ENCODE measurements at places on chromosomes 5 and 9.
A peak's percentile ranks its signal among the peaks of the same experiment; 100 is the strongest.

GRCh38 chr5:178336889-178337288 lies 104.3 kb upstream of the PHYKPL start:
- DNase-seq, result peak; percentile 29

DNA sequence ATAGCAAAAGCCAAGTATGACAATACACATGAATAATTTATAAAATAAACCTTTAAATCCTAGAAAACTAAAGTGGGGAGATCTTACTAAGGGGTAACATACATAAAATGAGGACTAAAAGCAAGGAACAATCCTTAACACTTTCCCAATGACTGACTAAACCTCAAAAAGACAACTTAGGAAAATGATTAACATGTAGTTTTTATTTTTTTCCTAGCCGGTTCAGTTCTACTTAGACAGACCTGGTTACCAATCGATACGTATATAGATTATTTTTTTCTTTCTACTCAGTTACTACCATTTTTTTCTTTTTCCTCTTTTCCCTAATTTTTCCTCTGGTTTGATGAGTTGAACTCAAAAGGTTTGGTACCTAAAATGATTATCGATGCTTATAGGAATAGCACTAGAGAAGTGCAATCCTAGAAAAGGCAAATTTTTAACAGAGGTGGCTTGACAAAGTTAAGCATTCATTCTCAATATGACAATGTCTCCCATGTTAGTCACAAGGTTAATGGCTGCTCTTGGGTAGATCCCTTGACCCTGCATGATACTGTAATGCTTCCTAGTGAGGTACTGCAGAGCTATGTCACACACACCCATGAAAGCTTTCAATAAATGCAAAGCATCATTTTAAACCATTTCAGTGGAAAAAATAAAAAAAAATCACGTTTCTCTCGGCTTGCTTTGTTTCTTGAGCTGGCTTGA lies 41.5 kb downstream of the FBXO4 start:
- DNase-seq, result no peak

DNA sequence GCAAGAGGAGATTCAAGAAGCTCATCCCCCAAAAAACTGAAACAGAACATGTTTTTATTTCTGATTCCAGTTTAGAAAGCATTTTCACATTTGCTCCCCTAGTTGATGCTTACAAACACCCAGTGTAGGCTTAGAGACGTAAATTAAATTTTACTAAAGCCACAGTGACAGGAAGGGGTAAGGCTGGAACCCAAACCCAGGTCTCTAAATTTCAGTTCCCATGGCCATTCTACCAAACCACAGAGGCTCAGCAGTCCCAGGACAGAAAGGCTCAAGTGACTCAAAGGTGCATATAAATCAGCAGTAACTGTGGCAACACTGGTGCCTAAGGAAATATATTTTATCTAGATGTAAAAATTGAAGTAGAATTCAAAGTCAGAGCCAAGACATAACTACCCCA lies 128.7 kb downstream of the CEP120 start:
- no peak for DNase-seq

- DNase-seq, result no peak
Measured at GRCh38 chr5:39368116-39368515, 3.8 kb upstream of the C9 start.

- no peak for DNase-seq
Measured at GRCh38 chr5:19866090-19866450, 121.9 kb downstream of the CDH18 start.

DNA sequence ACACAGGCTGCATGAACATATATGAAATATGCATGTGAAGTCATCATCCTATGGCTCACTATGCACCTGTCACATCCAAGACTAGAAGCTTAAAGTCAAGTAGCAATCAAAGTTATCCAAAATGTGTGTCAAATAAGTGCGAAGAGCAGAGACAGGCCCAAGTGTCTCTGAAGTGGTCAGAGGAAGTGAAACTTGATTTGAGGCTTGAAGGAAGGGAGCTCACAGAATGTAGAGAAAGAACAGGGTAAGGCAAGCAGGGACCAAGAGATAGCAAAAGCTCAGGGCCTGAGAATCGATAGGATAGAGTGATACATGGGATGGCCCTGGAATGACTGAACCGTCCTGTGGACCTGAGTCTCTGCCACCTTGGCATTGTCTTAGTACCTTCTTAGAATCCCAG lies 274.3 kb upstream of the TRPC7 start:
- DNase-seq, result no peak

GRCh38 chr9:134171316-134172197 lies 7.2 kb upstream of the RNU6ATAC start:
- no peak for DNase-seq

DNA sequence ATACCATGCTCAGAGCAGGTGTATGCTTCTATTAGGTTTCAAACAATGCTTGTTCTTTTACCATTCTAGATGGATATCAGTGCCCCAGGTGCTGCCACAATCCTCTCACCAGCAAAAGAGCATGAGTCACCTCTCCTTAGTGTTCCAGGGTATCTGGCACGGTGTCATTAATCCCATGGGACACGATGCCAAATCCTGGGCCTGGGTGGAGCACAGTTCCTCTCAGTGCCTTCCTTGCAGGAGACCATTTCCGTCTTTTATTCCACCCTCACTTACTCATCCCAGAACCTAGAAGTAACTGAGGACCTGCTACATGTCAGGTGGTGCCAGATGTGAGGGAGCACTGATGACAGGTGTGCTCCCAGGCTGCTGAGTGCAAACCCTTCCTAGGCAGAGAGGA lies 1.3 kb upstream of the OR13J1 start:
- DNase-seq, result no peak

DNA sequence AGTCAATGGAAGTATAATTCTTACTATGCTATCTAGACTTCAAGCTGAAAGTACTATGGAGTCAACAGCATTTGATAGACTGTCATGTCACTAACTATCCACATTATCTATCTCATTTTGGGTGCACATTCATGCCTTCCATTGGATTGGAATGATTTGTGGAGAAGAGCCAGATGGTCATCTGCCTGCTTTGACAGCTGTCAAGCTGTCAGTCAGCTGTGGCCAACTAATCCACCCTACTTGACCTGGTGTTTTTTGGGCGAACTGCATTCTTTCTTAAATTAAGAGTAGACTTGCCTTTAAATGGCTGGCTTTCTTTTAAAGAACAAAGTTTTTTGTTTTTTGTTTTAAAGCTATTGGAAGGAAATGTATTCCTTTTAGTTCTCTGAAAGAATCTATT lies 151.5 kb downstream of the DCP2 start:
- peak; percentile 39 for DNase-seq

DNA sequence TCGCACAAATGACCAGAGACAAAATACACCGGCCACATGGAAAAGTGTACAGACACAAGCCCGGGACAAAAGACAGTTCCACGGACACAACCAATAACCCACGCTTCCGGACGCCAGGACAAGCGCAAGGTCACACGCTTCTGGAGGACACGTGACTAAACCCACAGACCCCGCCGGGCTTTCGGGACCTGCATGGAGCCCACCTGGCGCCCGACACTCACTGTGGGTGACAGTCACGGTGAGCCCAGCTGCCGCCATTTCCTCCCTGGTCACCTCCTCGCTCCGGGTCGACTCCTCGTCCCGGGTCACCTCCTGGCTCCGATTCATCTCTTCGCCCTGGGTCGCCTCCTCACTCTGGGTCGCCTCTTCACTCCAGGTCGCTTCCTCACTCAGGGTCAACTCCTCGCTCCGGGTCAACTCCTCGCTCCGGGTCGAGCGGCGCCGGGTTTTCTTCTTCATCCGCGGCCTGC lies 470 bp downstream of the BAG1 start:
- DNase-seq, result no peak

GRCh38 chr5:4023091-4023752 lies 427.6 kb downstream of the IRX1 start:
- DNase-seq, result no peak

DNA sequence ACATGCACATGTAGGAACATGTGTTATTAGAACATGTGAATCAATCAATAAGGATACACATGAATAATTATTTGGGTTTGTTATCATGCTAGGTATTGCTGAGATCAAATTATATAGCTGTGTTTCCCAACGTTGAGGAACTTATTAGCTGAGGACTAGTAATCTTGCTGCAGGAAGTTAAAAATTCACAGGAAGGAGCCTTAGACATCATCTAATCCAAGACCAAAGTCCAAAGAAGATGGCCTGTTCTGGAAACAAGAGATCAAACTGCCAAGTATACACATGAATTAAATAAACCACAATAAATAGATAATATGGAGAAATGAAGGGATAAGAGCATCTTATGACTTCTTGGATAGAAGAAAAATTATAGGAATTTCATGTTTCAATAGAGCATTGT lies 19.9 kb downstream of the POU5F2 start:
- DNase-seq, result no peak

DNA sequence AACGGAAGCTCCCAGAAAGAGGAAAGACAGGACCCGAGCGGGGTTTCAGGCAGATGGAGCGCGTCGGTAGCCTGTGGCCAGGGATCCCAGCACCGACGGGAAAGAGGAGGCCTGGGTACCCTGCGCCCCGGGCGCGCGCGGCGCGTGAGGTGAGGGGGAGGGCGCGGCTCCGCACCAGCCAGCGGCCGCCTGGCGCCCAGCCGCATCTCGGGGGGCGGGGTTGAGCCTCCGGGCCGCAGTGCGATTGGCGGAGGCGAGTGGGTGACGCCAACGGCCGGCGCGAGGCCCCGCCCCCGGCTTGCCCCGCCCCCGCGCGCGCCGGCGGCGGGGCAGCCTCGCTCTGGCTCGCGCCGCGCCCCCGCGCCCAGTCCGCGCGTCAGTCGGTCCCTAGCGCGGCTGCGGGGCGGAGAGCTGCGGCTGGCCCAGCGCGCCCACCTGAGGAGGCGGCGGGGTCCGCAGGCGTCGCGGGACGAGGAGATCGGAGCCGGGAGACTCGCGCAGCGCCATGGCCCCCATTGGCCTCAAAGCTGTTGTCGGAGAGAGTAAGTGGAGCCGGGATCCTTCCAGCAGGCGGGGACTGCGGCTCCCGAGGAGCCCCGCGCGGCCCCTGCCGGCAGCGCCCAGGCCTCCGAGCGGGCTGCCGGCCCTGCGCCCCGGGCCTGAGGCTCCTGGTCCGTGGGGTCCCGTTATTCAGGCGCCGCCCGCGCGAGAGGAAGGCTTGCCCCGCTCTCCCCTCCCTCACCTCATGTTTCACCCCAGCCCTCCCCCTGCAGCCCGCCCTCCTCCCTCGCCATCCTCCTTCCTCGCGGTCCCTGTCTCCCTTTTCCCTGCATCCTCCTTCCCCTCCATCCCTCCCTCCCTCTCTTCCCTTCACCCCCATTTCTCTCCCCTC lies at the start of gene STXBP1:
Gene STXBP1, plus strand, starts transcription at position 379 of the 892 bp plus-strand sequence. Its CDS starts 127 bp downstream, at position 506.
- peak; percentile 96 for DNase-seq

DNA sequence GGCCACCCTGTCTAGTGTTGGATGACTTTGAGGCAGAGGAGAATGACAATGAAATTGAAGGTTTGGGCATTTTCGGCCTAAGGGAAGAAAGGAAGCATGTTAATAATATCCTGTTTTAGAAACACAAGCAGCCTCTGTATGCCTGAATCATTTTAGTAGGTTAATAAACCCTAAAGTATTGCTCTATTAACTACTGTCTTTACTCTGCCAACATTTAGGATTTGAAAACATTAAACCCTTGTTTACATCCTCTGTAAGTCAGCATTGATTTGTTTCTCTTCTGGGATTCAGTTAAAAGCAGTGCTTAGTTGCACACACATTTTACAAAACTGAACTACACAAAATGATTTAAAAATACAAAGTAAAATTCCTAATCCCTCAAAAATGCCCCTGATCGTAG lies 358.9 kb downstream of the ARRDC3 start:
- DNase-seq, result no peak

DNA sequence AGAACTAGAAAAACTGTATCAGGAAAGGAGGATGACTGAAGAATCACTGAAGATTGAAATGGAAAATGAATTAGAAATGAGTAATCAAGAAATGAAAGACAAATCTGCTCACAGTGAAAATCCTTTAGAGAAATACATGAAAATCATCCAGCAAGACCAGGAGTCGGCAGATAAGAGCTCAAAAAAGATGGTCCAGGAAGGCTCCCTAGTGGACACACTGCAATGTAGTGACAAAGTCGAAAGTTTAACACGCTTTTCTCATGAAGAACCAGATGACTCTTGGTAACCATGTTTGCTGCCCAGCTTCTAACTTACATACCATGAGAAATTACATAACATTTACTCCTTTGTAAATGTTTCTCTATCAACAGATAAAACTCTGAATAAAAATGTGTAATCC lies 37.1 kb downstream of the CPLANE1 start:
- no peak for DNase-seq

DNA sequence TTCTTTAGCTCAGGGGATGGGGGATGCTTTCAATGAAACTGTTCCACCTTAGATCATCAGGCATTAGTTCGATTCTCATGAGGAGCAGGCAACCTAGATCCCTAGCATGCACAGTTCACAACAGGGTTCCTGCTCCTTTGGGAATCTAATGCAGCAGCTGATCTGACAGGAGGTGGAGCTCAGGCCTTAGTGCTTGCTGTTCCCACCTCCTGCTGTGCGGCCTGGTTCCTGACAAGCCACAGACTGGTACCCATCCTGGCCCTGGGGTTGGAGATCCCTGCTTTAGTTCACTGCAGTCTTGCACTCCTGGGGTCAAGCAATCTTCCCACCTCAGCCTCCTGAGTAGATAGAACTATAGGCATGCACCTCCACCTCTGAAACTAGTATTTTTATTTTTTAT lies 1369.8 kb upstream of the NUDT12 start:
- no peak for DNase-seq

GRCh38 chr5:76811214-76811613 lies 7.6 kb upstream of the F2RL1 start:
- DNase-seq, result no peak

DNA sequence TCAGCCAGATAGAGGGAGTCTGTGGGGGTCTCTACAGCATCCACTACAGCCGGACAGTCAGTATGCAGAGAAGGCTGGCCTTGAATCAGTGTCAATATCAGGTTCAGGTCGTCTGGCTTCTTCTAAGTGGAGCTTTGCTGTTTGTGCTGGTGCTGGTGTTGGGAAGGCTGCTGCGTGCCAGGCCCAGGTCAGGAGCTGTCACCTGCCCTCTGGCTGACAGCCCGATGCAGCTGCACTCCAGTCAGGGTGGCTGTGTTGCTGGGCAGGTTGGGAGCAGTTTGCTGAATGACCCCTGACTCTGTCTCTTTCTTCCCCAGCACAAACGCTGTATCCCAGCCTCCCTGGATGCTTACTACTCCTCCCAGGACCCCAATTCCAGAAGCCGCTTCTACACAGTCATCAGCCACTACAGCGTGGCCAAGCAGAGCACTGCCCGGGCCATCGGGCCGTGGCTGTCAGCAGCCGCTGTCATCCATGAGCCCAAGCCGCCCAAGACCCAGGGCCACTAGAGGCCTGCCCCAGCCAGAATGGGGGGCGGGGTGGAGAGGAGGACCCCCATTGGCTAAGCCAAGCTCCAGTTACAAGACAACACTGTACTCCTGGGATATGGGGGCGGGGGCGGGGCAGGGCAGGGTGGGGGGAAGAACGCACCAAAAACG lies 61.6 kb downstream of the NSG2 start:
- DNase-seq, result no peak

All from brain (organoid and tissue), 16 donors.